Type B pancreatic cell (in vitro differentiated cells): ENCODE measurements at places on chromosomes 5 and 9.

- DNase-seq = no peak
Observed at GRCh38 chr5:113058269-113058668, 81.7 kb downstream of the DCP2 start.

DNA sequence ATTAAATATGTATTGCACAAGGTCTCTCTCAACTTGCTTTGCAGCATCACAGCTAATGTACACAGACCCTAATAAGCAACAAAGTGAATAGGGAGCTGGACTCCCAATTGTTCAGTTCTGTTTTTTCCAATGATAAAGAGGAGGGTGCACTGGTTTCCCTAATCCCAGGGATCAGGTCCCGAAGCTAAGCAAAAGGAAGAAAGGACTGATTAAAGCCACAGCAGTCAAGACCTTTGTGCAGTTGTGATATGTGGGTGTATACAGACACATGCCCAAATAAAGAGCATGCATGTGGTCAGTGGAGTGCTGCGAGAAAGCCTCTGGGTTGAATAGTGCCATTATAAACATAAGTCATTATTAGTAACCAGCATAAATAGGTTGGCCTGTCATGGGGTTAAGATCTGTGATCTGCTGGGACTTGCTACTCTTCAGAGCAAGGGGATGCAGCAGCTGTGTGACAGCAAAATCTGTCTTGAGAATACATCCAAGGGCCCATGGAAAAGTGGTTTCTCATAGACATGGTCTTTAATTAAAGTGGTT is 1863.1 kb upstream of the WWC1 start:
- no peak for DNase-seq

GRCh38 chr5:2986301-2986700 is 234.8 kb upstream of the IRX2 start:
- no peak for DNase-seq

- DNase-seq = no peak
Observed at GRCh38 chr5:150361301-150361700, 3.8 kb downstream of the TCOF1 start.

DNA sequence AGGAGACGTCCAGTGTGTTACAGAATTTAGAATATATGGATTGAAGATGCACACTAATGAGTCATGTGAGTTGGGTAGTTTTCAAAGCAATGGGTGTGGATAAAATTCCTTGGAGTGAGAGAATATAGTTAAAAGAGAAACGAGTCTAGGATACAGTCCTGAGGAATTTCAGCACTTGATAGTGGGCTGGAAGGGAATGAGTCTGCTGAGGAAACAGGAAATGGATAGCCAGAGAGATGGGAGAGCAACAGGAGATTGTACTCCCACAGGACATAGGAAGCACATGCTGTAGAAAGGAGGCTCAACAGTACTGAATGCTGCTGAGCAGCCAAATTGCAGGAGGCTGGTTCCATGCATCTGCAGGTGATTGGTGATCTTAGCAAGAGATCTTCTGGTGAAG is 68.1 kb downstream of the FBN2 start:
- no peak for DNase-seq

DNA sequence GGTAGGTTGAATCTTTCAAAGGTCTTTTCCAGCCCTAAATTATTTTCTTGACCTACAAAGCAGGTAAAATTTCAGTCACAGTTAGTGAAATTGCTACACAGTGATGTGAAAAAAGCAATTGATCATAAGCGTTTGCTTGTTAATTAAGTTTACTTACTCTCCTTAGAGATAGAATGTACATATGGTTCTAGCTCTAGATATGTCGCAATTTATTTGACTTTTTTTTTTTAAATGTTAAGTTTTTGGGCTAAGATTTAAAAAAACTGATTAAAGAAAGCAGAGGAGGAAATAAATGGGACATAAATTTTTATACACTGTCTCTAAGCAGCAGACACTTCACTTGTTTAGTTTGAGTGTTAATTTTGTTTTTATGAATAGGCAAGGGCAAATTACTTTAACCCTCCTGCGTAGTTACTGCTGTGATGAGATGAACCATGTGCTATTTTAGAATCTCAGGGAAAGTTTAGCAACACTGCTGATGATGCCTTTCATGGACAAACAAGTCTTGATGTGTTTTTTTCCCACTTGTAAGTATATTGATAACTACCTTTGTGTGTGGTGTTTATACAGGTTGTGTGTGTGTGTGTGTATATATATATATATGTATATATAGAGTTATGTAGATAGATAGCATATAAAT is 38.3 kb upstream of the FAM120AOS start:
- DNase-seq = no peak

DNA sequence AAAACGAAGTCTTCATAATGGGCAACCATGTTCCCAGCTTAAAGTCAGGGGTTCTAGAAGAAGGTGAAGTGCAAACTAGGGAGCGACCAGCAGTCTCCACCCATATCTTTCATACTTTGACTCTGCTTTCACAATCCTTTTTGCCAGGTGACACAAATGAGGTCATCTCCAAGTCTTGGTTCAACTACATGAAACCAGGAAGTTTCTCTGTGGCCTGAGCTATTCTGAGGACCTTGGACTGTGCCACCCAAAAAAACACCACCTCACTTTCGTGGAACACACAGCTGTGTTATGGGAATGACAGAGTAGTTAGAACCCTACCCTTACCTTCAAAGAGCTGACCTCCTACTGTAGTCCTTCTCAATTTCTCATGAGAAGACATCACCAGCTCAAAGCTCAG is 309.2 kb downstream of the AGTPBP1 start:
- DNase-seq = no peak

DNA sequence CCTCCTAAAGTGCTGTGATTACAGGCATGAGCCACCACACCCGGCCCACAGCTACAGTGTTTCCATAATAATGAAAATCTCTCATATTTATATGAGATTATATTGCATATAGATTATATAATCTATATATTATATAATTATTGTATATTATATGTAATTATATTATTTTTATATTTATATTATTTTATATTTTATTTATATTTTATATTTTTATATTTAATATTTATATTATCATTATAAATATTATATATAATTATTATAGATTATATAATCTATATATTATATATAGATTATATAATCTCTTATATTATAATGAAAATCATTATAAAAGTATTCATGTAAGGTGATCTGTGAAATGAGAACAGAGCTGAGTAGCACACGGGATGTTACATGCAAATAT is 11.5 kb downstream of the ANKRD18B start:
- no peak for DNase-seq

DNA sequence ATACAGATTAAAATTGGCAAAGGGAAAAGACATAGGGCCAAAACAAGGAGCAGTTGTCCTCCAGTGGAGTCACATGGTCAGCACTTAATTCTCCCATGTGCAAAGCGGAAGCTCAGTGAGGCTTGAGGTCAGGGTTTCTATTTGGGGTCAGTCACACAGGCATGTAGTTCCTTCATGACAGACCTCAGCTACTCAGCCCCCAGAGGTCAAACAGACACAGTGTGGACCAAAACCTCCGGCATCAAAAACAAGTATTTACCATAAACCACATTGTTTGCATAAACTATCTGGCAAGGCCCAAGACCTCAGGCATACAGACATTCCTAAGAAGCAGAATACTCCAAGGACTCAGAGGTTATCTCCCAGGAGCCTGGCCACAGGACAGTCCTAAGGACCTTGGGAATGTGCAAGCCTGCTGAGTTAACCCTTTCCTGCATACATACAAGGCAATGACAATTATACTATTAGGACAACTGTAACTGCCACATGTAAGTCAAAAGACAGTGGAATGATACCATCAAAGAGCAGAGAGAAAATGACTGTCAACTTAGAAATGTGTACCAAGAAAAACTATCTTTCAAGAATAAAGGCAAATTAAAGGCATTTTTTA is 28.7 kb upstream of the FNIP1 start:
- DNase-seq = no peak

GRCh38 chr5:144209361-144209760 is 38.7 kb downstream of the KCTD16 start:
- no peak for DNase-seq

DNA sequence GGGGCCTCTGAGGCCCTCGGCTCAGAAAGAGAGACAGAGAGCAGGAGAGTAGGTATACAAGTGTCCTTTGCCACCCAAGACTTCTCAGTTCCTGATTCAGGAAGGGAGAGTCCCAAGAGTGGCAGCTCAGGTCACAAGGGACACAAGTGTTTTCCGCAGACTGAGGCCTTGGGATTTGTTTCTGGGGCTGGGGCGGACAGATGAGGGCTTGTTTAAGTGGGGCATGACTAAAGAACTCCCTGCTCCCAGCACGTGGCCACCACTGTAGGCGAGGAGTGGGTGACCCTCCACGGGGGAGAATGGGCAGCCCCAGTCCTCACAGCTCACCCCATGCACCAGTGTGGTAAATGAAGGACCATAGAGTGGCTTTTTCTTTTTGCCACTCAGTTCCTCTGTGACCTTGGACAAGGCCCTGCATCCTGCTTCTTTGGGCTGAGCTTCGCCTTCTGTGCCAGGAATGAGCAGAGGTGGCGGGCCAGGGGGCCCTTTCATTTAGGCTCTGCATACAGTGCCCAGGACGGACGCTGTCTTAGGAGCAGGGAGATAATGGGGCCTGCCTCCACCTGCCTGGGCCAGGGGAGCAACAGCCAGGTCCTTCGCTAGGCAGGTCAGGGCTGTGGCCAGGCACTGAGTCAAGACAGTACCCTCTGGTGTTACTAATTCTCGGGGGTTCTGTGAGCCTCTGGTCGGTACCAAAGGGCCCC is 50.8 kb downstream of the AMBP start:
- no peak for DNase-seq

DNA sequence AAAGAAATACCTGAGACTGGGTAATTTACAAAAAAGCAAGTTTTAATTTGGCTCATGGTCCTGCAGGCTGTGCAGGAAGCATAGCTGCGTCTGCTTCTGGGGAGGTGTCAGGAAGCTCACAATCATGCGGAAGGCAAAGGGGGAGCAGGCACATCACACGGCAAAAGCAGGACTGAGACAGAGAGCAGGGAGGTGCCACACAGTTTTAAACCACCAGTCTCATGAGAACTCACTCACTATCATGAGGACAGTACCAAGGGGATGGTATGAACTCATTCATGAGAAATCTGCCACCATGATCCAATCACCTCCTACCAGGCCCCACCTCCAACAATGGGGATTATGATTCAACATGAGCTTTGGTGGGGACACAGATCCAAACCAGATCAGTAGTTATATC is 96.2 kb downstream of the OSTF1 start:
- no peak for DNase-seq

GRCh38 chr5:2471152-2471879 is 280.2 kb downstream of the IRX2 start:
- DNase-seq = no peak
